EH (cell line): ENCODE measurements at places on chromosomes 4 and X.

GRCh38 chr4:56981795-56982201, 3.1 kb downstream of the POLR2B start:
- peak; percentile 19 for DNase-seq

DNA sequence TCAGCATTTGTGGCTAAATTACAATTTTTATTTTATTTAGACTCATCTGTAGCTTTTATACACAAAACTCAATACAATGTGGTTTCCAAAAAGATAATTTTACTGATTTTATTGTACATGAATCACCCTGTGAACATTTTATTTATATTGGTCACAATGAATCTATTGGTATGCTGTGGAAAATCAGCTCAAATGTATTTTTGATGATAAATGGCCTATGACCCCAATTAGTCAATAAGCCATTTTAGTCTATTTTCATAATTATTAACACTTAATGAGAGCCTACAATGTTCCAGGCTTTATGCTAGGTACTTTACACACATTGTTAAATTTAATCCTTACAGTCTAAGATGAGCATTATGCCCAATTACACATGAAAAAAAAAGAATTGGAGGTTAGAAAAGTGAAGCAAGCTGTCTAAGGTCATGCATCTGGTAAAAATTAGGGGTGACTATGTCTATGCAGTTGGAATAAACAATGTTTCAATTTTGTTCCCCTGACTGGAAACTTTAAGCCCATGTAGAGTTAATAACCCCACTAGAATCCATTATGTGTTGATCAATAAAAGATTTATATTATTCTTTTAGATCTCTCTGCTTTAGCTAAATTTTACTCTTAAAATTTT, 344.7 kb downstream of the PABPC4L start:
- peak; percentile 29 for DNase-seq

- DNase-seq: peak; percentile 9
Measured at GRCh38 chr4:71487344-71487920, 148.6 kb downstream of the SLC4A4 start.

DNA sequence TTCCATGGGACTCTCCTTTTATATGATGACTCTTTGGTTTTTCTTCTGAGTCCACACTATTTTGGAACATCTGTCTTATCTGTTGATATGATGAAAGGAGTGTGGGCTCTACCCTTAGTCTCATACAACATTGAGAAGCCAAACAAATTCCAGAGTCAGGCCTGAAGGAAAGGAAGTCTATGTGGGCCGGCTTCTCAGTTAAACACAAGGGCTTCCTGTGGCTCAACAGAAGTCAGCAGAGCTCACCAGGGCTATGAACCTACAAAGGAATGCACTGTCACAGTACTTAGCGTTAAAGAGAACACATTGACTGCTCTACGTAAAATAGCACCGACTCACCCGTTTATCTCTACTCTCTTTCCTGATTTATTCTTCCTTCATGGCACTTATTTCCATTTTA, 641.0 kb upstream of the FRG1 start:
- DNase-seq: no peak

- DNase-seq: peak; percentile 80
Measured at GRCh38 chr4:152515678-152516077, 20.2 kb downstream of the FBXW7 start.

GRCh38 chr4:138916763-138917162, 98.8 kb upstream of the NOCT start:
- no peak for DNase-seq

DNA sequence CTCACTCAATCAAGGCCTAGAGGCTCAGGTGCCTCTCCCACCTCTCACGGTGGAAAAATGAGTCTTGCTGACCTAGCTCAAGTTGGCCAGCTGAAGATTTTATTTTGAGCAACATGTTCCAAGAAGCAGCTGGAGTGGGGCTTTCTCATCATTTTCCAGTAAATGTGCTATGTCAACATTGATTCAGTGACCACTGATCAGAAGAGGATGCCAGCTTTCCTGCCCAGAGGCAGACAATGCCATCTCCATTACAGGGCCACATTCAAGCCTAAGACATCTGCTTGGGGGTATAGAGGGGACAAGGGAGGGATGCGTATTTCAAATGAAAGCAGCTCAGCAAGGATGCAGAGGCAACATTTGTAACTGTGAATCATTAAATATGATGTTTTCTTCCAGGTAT, 3.0 kb downstream of the MEPE start:
- DNase-seq: peak; percentile 18

- peak; percentile 80 for DNase-seq
Measured at GRCh38 chr4:97656044-97656720, 487.1 kb downstream of the STPG2 start.

- no peak for DNase-seq
Measured at GRCh38 chrX:1385253-1386223, 6.4 kb downstream of the SLC25A6 start.

DNA sequence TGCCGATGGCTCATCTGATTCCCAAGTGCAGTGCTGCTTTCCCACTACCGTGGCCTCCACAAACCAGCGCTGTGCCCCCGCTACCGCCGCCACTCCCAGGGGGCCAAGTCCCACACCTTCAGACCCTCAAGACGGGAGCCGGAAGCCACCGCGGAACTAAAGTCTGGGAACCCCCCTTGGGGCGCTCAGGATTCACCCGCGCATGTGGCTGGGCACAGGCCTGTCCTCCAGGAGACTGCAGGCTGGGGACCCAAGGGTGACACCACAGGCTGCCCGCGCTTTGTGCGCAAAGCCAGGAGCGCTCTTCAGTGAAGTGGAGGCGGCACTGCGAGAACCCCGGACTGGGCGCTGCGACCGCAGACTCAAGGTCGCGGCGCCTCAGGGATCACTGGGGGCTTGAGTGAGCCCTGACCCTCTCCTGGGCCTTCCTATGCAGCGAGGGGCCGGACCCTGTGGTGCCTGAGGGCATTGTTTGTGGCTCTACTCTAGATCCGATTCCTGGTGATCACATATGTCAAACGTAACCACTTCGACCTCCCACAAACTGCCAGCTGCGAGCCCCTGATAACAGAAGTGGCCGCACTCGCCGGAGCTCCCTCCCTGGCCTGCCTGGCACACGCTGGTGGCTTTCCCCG, 20.4 kb upstream of the TBC1D14 start:
- DNase-seq: no peak

DNA sequence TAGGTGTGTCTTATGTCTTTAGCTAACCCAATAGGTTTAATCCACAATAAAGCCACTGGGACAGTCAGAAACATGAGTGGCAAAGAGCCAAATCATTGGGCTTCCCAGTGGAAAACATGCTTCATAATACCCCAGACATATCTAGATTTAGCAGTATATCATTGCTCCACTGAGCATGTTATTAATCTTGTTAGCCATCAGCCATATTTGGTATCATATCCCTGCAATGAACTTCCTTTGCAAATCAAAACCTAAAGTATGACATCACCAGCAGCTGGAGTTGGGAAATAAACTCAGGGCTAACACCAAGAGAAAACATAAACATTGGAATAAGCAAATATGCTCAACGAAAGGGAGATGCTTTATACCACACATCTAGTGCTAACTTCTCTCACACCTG, 280.8 kb upstream of the NOCT start:
- peak; percentile 62 for DNase-seq

DNA sequence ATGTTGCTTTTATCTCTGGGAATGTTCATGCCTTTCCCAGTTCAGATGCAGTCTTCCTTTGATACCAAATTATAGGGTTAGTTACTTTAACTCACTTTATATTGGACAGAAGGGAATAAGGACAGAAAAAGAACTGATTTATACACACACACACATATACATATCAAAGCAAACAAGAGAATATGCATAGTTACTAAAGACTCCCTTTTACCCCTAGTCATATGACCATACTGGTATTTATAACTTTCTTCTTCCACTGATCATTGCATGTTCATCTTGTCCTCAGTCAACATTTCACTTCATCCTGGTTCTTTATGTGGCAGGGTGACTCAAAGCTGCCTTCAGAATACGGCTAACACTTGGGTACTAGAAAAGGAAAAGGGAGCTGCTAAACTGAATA, 120.4 kb downstream of the PARM1 start:
- DNase-seq: no peak
